ENCODE measurements at places on chromosomes 16 and 17.

DNA sequence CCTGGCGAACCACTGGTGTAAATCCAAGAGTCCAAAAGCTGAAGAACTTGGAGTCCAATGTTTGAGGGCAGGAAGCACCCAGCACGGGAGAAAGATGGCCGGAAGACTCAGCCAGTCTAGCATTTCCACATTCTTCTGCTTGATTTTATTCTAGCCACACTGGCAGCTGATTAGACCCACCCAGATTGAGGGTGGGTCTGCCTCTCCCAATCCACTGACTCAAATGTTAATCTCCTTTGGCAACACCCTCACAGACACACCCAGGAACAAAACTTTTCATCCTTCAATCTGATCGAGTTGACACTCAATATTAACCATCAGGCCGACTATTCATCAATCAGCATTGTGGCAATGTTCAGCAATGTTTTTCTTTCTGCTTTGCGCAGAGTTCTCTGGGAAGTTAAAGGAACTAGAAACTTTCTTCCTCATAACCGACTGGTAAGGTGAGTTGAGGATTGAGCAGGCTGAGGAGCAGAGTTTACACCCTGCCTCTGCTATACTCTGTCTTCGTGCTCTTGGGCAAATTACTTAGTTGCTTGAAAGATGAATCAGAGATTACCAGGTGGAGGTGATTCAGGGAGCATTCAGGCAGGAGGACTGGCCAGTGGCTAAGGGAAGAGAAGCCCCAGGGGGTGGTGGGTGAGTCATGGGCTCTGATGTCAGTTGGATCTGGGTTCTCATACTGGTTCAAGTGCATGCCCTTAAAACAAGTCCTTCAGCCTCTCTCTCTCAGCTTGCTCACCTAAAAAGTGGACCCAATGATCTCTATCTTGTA lies 28.2 kb upstream of the BRD7 start:
- DNase-seq = no peak

- DNase-seq = no peak
These were observed 1.3 kb downstream of the NAGS start for GRCh38 chr17:44005527-44006271.

DNA sequence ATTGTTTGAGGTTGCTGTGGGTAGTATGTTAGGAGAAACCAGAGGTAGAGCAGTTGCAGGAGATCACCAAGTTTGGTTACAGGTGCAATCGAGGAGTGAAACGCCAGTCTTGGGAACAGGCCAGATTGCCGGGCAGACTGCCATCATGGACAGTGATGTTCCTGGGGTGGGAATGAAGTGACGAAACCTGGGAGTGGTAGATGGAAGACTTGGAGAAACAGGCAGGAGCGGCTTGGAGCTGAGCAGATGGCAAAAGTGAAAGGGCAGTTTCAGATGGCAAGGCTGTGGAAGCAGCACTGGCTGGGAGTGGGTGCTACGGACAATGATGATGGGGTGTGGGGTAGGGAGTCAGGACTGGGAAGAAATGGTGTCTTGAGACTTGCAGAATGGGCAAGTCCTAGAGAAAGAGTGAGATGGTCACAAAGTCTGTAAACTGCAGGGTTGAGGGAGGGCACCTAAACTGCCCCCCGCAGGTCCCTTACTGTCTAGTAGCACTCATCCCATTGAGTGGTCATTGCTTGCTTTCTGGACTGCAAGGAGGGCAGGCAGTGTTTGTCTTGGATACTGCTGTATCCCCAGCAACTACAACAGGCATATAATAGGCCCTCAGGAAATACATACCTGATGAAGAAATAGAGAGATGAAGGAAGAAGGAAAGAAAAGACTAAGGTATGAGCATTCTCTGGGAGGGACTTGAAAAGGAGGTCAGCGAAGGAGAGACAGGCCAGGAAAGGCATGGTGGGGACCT lies 29.5 kb upstream of the ULK2 start:
- no peak for DNase-seq

GRCh38 chr16:79263425-79263824 lies 337.1 kb downstream of the MAF start:
- no peak for DNase-seq

DNA sequence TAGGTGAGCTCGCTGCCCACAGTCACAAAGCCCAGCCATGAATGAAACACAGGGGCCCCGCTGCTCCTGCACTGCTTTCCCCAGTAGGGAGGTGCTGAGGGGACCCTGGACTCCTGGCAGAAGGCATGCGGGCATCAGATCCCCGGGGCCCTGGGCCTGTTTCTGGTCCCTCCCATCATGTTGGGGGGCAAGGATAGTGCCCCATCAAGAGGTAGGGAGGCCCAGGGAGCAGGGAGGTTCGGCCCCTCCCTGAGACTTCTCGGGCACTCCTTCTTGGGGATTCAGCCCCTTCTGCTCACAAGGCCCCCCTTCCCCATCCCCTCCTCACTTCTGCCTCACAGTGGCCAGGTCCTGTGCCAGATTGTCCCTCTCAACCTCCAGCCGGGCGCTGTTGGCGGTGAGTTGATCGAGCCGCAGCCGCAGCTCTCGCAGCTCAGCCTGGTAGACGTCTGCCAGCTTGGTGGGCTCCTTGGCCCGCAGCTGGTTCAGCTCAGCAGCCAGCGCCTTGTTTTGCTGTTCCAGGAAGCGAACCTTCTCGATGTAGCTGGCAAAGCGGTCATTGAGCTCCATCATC lies 515 bp downstream of the GFAP start:
- no peak for DNase-seq

Data from NCI-H1048 (cell line).